Liver (tissue), 10 donors: ENCODE measurements at places on chromosomes 7 and 10.

GRCh38 chr7:42348631-42349030 lies 111.6 kb upstream of the GLI3 start:
- no peaks in the 10 kb centered on the region for H3K27me3 ChIP-seq
- no peaks in the 10 kb centered on the region for H3K36me3 ChIP-seq
- H3K27ac ChIP-seq, result no peak overlapping the region
- H3K4me1 ChIP-seq, result no peaks in the 10 kb centered on the region
- DNase-seq, result no peak

DNA sequence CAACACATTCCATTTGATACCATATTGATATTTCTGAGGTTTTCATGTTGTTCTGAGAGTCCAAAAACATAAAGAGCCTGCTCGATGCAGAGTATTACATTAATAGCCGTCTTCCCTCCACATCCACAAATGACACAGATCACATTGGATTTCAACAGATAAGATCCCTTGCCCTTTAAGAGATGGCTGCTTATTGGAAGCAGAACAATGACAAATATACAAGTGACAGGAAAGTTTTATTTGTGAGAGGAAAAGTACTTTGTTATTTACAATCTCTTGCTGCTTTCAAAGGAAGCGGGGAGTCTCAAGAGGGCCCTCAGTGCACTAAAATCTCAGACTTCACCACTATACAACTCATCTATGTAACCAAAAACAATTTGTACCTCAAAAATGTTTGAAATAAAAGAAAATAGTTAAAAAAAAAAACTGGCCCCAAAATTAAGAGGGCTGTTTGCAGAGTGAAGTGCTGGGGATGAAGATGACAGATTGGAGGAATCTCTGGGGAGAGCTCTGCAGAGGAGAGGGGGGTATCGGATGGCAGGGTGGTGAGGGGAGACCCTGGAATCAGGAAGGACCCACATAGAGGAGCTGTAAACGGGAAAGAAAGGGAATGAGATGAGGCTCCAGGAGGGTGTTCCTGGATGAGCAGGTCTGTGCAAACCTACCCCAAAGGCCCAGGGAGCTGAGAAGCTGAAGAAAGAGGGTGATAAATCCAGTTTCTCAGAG lies 42.5 kb upstream of the ZNF438 start:
- H3K27ac ChIP-seq, result no peak overlapping the region
- no peaks in the 10 kb centered on the region for H3K36me3 ChIP-seq
- DNase-seq, result no peak
- no peaks in the 10 kb centered on the region for H3K27me3 ChIP-seq
- H3K4me3 ChIP-seq, result no peak overlapping the region
- H3K4me1 ChIP-seq, result no peaks in the 10 kb centered on the region

DNA sequence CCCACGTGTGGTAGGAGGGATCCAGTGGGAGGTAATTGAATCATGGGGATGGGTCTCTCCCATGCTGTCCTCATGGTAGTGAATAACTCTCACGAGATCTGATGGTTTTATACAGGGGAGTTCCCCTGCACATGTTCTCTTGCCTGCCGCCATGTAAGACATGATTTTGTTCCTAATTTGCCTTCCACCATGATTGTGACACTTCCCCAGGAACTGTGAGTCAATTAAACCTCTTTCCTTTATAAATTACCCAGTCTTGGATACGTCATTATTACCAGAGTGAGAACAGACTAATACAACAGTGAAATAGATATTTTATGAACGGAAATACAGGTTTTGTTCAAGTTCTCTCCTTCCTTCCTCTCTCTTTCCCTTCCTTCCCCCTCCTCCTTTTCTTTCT lies 15.8 kb downstream of the CALD1 start:
- no peak overlapping the region for H3K27ac ChIP-seq
- no peaks in the 10 kb centered on the region for H3K4me1 ChIP-seq
- H3K27me3 ChIP-seq, result no peaks in the 10 kb centered on the region
- no peak for DNase-seq

DNA sequence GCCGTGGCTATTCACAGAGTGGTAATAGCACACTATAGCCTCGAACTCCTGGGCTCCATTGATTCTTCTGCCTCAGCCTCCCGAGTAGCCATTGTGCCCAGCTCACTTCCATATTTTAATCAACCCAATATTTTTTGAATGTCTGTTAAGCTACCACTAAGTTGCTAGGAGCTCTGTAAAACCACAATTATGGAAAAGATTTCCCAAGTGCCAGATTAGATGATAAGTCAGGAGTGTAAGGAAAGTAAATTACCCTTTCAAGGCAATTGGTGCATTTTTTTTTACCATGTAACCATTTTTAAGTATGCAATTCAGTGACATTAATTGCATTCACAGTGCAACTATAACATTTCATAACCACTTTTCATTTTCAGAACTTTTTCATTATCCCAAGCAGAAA lies 87.5 kb upstream of the GATAD1 start:
- H3K27me3 ChIP-seq, result no peaks in the 10 kb centered on the region
- DNase-seq, result no peak
- no peak overlapping the region for H3K4me3 ChIP-seq
- H3K36me3 ChIP-seq, result peaks cover 1% of the 10 kb centered on the region
- H3K4me1 ChIP-seq, result no peaks in the 10 kb centered on the region
- H3K27ac ChIP-seq, result no peak overlapping the region

- no peaks in the 10 kb centered on the region for H3K27me3 ChIP-seq
- no peaks in the 10 kb centered on the region for H3K4me1 ChIP-seq
- no peaks in the 10 kb centered on the region for H3K36me3 ChIP-seq
- H3K27ac ChIP-seq, result no peak overlapping the region
- H3K4me3 ChIP-seq, result no peak overlapping the region
Measured at GRCh38 chr10:123618224-123618623, 47.9 kb upstream of the GPR26 start.

GRCh38 chr7:79548727-79549126 lies 95.3 kb upstream of the MAGI2 start:
- H3K27me3 ChIP-seq, result no peaks in the 10 kb centered on the region
- H3K27ac ChIP-seq, result no peak overlapping the region
- DNase-seq, result no peak

DNA sequence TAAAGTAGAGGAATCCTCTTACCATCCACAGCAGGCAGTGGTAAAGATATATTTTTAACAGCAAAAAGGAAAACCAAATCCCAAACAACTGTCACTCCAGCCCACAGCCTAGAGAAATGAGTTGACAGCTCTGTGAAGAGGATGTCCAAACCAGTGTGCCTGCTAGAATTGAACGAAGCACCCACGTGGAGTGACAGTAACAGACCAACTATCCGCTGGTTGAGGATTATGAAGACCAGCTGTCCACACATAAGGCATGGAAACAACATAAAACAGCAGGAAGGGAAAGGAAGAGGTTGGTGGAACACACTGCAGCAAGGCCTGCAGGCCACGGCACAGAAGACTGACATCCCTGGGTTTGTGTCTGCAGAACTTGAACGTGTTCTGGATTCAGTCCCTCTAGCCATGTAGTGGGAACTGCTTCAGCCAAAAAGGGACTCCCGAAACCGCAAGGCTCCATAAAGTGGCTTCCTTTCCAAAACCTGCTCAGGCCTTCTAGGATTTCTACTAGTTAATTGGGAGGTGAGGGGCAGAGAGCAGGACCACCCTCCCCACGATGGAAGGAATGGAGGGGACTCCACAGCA lies 324.4 kb downstream of the BICC1 start:
- no peaks in the 10 kb centered on the region for H3K27me3 ChIP-seq
- H3K4me3 ChIP-seq, result no peak overlapping the region
- no peaks in the 10 kb centered on the region for H3K36me3 ChIP-seq
- H3K4me1 ChIP-seq, result no peaks in the 10 kb centered on the region

DNA sequence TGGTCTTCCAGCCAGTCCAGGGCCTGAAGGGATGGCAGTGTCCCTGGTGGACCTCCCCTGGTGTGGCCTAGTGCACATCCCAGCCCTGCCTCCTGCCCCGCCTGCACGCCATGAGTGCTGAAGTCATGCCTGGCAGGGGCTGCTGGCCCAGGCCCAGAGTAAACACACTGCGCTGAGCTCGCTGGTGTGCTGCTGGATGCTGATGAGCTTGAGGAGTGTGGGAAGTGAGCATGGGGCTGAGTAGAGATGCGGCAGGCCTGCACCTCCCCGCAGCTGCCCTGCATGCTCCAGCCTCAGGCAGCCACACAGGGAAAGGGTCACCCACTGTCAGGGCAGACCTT lies 43.2 kb downstream of the HTRA1 start:
- H3K36me3 ChIP-seq, result peaks cover 10% of the 10 kb centered on the region
- H3K27ac ChIP-seq, result no peak overlapping the region
- DNase-seq, result peak; percentile 49
- H3K27me3 ChIP-seq, result no peaks in the 10 kb centered on the region
- no peak overlapping the region for H3K4me3 ChIP-seq

- H3K4me1 ChIP-seq, result no peaks in the 10 kb centered on the region
- DNase-seq, result no peak
- no peaks in the 10 kb centered on the region for H3K27me3 ChIP-seq
- H3K27ac ChIP-seq, result no peak overlapping the region
- no peaks in the 10 kb centered on the region for H3K36me3 ChIP-seq
Measured at GRCh38 chr7:50206453-50207250, 97.9 kb upstream of the IKZF1 start.

DNA sequence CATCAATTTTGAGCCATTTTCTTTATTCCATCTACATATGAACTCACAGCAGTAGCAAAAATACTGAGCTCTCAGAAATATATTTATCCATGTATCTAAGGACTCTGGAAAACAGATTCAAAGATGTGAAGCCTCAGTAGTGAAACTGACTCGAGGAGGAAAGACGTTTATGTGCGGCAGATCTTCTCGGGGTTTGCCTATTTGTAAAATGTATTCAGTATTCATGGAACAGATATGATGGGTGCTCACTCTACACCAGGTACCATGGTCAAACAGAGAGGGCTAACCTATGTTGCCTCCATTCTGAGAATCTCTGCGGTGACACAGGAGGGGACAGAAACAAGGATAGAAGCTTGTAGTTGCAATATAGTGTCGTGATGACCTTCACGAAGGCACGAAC lies 93.7 kb downstream of the CAMK1D start:
- H3K36me3 ChIP-seq, result no peaks in the 10 kb centered on the region
- DNase-seq, result no peak
- no peak overlapping the region for H3K27ac ChIP-seq

DNA sequence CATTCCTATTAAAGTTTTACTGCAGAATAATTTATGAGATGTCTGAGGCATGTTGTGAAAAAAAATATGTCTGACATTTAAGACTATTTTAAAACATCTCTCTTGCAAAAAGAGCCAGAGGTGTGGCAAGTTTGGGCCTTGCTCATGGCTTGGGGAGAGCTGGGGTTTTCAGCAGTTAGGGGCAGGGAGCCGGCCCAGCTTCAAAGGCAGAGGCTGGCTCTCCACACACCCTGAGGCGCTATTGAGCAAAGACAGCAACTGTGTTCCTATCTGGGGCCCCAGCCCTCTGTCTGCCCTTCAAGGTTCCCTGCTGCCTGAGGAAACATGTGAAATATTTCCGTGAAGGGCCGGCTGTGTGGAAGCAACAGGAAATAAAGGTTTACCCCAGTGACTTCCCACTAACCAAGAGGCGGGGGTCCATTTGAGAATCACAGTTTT lies 94.0 kb downstream of the SORBS1 start:
- peak; percentile 65 for DNase-seq
- no peaks in the 10 kb centered on the region for H3K27me3 ChIP-seq
- H3K4me1 ChIP-seq, result peaks cover 13% of the 10 kb centered on the region
- H3K36me3 ChIP-seq, result no peaks in the 10 kb centered on the region
- H3K27ac ChIP-seq, result peak overlapping the region; percentile 14
- no peak overlapping the region for H3K4me3 ChIP-seq

DNA sequence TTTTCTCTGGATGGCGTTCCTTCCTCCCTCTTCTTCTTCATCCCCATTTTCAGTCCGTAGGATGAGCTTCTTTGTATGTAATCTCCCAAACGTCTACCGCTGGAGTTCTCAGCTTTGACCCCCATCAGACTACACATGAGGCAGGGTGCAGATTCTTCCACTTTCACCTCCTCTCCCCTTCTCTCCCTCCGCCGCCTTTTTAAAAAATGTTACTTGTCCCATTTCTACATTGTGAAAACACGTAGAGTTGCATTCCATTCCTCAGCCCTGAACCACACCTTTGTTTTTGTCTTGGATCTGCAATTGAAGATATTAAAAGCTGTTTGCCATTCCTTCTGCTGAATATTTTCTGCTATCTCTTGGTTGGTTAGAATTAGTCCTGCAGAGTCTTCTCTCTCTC lies 6.2 kb downstream of the ADIRF start:
- peaks cover 15% of the 10 kb centered on the region for H3K4me1 ChIP-seq
- H3K27me3 ChIP-seq, result no peaks in the 10 kb centered on the region
- no peak for DNase-seq
- H3K4me3 ChIP-seq, result no peak overlapping the region
- H3K27ac ChIP-seq, result no peak overlapping the region
- H3K36me3 ChIP-seq, result no peaks in the 10 kb centered on the region

DNA sequence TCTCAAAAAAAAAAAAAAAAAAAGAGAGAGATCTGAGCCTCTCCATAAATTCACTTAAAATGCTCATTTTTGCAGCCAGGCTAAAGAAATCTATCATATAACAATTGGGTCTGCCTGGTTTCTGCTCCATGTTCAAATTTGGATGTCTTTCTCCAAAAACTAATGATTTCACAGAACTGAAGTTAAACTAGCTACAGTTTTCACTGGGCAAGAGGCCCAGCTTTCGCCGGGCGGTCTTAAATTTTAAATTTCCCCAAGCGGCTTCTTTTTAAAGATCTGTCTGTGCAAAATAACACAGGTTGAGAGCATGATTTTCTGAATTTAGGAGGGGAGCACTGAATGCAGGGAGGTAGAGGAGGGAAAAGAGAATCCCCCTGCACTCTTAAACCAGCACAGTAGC lies 603.4 kb downstream of the KCNMA1 start:
- H3K27me3 ChIP-seq, result no peaks in the 10 kb centered on the region
- peaks cover 29% of the 10 kb centered on the region for H3K4me1 ChIP-seq
- no peak for DNase-seq
- no peak overlapping the region for H3K4me3 ChIP-seq

DNA sequence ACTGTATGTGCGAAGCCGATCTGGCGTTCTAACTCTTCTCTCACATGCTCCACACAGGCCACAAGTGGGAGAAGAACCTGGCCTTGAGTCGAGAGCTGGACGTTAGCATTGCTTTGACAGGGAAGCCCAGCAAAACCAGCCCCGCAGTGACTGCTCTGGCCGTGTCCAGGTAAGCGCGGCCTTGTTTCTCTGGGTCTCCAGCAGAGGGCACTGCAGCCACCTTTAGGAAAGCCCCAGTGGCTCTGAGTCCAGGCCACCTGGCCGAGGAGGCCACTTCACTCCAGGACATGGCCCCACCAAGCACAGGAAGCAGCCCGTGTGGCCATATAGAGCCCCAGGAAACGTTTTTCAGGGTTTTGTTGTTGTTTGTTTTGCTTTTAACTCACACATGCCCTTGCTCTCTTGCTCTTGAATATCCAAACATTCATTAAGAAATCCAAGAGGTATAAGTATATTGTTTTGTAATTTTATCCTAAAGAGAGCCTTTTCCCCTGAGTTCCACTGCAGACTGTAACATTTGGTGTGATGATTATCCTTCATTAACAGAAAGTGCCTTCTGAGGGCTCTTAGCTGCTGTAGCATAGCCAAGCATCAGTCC lies 41.8 kb upstream of the LRRC18 start:
- H3K27ac ChIP-seq, result no peak overlapping the region
- no peaks in the 10 kb centered on the region for H3K36me3 ChIP-seq
- no peaks in the 10 kb centered on the region for H3K27me3 ChIP-seq
- no peaks in the 10 kb centered on the region for H3K4me1 ChIP-seq
- peak; percentile 60 for DNase-seq
